ENCODE measurements at places on chromosomes 11 and 22. TPM values are rescaled to one million over a fixed set of nuclear protein-coding genes. Genes with fewer than 3 reads are reported as not detected.

TBX1 gene
- total RNA-seq = 2.9 TPM

GDPD5 gene
- total RNA-seq = 7.7 TPM

TMEM121B gene
- total RNA-seq = 0.54 TPM

BIK gene
- total RNA-seq = 8.4 TPM

PGA5 gene
- total RNA-seq = not detected

ESAM gene
- 11.5 TPM for total RNA-seq

ASCL2 gene
- 8.1 TPM for total RNA-seq

MS4A6E gene
- total RNA-seq = not detected

PRR5L gene
- 250 TPM for total RNA-seq

OVCH2 gene
- not detected for total RNA-seq

OR10A2 gene
- not detected for total RNA-seq

PATE4 gene
- total RNA-seq = not detected

ASPHD2 gene
- total RNA-seq = 3.7 TPM

MPST gene
- total RNA-seq = 224 TPM

PCF11 gene
- 57.2 TPM for total RNA-seq

KDM4E gene
- not detected for total RNA-seq

APOA4 gene
- total RNA-seq = not detected

OR5AR1 gene
- total RNA-seq = not detected

WNT7B gene
- not detected for total RNA-seq

RIC3 gene
- total RNA-seq = 1.5 TPM

MS4A6A gene
- total RNA-seq = 87.2 TPM

GAL3ST3 gene
- total RNA-seq = not detected

KRTAP5-9 gene
- 1.4 TPM for total RNA-seq

OR8J3 gene
- total RNA-seq = not detected

GRAMD1B gene
- total RNA-seq = 3.2 TPM

SART1 gene
- total RNA-seq = 60.2 TPM

MRPL11 gene
- 46.6 TPM for total RNA-seq

GNAZ gene
- 25.1 TPM for total RNA-seq

OR52E8 gene
- not detected for total RNA-seq

SUSD2 gene
- 3.3 TPM for total RNA-seq

OR4D5 gene
- not detected for total RNA-seq

MUC15 gene
- not detected for total RNA-seq

ANO5 gene
- 7.8 TPM for total RNA-seq

RIMBP3B gene
- total RNA-seq = not detected

ISX gene
- total RNA-seq = 104 TPM

Data from mucosa of descending colon (tissue), 3 donors.